Stimulated activated CD4-positive, alpha-beta T cell treated with anti-CD3 and anti-CD28 coated beads, TNF-alpha, amount 100 ng/mL, for 48 hours (primary cell): ENCODE measurements at places on chromosomes 6 and 20.

- peak; percentile 36 for DNase-seq
Observed at GRCh38 chr20:35490736-35491181, 35.4 kb downstream of the CEP250 start.

DNA sequence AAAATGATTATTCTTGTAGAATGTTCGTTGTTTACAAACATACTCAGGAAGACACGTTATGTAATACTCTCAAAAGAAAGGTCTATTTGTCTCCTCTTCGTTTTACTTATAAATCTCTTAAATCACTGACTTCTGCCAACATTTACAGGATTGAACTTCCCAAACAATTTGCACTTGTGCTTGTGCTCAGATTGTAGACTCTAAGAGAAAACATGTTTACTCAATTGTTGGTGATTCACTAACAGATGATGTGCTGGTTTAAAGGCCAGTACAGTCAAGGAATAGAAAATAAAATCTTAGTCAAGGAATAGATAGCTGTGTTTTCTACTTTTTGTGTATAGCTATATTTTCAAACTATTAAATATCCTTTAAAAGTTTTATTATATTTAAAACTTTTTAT is 172.8 kb downstream of the GJA1 start:
- no peak for DNase-seq

DNA sequence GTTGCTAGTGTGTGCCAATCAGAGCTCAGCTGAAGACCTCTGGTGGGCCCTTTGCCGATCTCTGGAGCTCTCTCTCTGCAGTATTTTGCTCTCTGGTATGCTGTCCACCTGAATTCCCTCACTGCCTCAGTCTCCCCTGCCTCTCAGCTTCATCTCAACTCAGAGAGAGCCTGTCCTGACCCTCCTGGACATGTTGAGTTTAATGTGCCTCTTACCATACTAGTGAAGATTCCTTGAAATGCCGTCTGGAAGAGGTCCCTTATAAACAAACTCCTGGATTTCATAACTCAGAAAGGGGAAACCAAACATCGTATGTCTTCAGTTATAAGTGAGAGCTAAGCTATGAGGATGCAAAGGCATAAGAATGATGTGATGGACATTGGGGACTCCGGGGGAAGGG is 231.1 kb upstream of the ZNF217 start:
- no peak for DNase-seq

- DNase-seq = no peak
Observed at GRCh38 chr6:9766240-9766915, 648.5 kb downstream of the TFAP2A start.

DNA sequence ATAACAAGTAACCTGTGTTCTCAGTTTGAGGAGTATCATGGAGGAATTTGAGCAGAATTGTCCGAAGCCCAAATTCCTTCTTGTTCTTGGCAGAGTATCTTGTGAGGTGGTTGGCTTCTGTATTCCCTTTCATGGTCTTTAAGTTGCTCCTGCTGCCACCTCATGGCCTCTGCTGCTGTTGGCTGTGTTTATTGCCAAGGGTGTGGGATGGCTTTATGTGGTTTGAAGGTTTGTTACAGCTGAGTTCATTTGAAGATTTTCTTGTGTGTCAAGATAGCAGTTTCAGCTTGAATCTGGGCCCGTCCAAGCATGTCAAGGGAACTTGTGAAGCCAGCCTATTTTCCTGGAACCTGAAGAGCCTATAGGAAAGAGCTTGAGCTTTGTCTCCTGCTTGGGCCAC is 20.2 kb upstream of the TTK start:
- DNase-seq = no peak

- no peak for DNase-seq
Observed at GRCh38 chr6:156808287-156808686, 31.1 kb downstream of the ARID1B start.

DNA sequence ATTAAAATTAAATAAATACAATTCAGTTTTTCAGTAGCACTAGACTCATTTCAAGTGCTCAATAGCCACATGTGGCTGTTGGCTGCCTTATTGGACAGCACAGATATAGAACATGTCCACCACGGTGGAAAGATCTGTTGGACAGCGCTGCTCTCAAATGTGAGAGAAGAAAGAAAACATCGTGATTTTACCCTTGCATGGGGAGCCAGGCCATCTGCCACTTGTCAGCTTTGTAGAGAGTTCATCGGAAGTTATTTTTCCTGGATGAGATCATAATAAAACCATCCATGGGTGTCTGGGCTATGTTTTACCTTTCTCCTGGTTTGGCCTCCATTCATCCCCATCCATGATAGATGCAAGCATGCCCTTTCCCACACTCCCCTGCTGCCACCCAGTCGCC is 5.8 kb upstream of the KIF3B start:
- DNase-seq = no peak

GRCh38 chr6:22666586-22666985 is 97.2 kb downstream of the HDGFL1 start:
- no peak for DNase-seq

DNA sequence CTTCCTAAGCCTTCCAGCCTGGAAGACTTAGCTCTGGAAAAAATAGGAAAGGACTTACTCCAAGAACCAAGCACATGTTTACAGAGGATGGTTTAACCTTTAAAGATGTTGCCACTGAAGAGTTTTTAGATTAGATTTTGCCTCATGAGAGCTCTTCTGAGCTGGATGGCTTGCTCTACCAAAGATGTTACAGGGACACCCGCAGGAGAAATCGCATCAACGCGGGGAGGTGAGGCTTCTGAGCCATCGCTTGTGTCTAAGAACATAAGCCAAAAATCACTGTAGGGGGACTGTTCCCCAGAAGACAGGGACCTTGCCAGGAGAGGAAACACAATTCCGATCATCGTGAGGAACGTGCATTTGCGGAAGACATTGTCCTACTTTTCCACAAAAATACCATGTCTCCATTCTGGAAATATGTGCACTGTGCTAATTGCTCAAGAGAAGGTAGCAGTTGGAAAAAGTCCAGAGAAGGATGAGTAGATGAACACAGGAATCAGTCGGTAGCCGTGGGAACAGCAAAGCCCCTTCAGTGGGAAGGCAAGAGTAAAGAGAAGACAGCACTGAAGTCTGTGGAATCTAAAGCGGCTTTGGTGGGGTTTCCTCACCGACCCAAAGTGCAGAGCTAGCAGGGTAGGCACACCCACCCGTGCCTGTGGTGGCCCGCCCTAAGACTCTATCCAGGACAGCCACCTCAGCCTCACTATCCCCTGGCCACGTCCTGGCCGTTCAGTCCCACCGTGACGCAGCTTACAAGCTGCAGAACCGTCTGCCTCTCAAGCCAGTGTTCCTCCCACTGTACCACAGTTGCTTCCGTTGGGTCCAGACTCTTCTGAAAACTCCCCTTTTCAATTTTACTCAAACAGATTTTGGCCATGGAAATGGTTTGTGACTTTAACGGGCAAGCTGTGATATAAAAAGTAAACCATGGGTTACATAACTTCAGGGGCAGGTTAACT is 334.8 kb downstream of the NRN1 start:
- DNase-seq = no peak

- DNase-seq = peak; percentile 30
Observed at GRCh38 chr6:150169609-150170008, 26.8 kb downstream of the PPP1R14C start.

DNA sequence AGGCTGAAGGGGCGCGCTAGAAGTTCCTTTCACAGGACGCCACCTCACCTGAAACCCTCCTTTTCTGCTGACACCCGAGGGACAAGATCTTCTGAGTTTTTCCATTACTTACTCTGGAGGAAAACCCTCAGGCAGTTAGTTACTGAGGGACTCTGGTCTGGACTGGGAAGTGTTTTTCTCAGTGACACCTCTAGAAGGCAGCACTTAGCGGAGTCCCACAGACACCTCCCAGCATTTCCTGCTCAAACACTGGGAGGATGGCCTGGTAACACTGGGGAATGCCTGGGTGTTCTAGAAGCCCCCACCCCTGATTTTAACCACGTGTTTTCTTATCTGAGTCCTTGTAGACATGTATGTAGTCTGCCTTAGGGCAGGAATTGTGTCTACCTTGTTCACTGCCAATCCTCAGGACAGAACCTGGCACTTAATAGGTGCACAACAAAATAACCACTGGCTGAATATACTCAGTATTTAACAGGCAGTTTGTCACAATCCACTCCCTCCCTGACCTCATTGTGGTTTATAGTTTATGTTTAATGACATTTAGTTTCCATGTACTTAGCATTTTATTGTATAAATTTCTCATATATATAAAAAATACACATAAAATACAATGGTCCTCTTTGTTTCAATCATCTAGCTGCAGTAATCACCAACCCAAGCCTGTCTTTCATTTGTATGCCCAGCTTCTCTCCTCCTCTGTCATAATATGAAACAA is 4.8 kb downstream of the GSTA3 start:
- no peak for DNase-seq

DNA sequence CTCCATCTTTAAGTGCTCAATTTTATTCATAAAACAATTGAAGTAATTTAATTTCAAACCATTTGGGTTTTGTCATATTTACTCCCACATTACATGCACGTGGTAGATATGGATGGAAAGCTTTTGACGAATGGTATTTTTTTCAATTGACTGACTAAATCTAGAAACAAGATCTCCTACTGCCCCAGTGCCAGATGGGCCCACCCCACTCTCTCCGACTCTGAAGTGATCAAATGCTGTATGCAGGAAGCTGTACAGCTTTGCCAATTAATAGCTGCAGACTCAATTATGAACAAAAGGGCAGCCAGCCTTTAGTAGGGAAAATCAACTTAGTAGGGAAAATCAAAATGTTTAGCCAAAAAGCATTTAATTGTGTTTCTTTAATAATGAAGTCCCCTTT is 46.2 kb downstream of the PACRG start:
- DNase-seq = no peak

GRCh38 chr6:105591053-105591452 is 188.2 kb upstream of the PREP start:
- DNase-seq = no peak

DNA sequence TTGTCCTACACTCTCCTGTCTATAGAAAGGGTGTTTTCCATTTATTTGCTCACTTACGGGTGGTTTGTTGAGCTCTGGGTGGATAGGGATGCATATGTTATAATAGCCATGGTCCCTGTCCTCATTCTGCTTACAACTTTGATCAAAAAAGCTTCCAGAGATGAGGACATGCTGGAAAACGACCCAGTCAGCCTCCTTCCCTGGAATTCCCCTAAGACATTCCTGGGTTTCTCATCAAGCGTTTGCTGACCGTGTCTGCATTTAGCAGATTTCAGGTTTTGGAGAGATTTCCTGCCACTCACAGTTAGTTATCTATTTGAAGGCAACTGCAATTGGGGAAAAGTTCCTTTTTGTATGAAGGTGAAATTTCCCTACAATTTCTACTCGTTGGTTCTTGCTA is 152.8 kb upstream of the AFDN start:
- no peak for DNase-seq

DNA sequence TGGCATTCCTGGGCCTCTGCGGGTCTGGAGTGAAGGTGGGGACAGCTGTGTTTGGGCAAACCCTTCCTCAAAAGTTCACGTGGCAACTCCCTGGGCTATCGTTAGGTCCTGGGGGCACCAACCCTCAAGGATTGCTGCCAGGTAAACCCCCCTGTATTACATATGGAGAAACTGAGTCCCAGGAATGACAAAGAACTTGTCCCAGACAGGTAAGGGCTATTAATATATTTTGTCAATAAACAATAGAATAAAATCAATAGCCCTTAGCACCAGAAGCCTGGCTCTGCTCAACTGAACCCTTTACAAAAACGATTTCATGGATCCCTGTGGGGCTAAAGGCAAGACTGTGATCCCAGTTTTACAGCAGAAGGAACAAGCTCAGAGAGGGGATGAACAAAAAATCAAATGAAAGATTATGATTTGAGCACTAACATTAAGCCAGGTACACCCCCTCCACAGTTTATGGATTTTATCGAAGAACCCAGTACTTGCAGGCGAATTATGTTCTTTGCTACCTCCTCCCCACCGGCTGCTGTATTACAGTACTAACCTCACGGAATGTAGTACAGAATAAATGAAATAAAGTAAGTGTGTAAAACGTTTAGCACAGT is 2.7 kb downstream of the ID1 start:
- DNase-seq = no peak

DNA sequence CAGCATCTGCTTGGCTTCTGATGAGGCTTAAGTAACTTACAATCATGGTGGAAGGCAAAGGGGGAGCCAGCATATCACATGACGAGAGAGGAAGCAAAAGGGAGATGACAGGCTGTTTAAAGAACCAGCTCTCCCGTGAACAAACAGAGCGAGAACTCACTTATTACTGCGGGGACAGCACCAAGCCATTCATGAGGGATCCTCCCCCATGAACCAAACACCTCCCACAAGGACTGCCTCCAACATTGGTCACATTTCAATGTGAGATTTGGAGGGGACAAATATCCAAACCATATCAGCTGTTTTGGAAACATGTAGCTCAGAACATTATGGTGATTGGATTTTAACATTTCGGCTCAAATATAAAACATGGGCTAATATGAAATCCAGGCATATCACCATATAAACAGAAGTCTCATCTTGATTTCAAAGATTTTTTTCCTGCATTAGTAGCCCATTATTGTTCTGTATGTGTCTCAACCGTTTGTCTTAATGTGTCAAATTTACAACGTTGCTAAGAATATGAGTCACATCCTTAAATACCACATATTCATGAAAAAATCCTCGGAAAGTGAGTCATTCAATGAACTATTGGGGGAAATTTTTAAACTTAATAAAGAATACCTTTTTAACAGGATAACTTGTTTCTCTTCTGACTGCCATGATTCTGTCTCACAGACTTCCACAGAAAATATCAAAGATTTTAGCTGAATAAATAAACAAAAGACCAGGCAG is 894.3 kb downstream of the TFAP2A start:
- no peak for DNase-seq

DNA sequence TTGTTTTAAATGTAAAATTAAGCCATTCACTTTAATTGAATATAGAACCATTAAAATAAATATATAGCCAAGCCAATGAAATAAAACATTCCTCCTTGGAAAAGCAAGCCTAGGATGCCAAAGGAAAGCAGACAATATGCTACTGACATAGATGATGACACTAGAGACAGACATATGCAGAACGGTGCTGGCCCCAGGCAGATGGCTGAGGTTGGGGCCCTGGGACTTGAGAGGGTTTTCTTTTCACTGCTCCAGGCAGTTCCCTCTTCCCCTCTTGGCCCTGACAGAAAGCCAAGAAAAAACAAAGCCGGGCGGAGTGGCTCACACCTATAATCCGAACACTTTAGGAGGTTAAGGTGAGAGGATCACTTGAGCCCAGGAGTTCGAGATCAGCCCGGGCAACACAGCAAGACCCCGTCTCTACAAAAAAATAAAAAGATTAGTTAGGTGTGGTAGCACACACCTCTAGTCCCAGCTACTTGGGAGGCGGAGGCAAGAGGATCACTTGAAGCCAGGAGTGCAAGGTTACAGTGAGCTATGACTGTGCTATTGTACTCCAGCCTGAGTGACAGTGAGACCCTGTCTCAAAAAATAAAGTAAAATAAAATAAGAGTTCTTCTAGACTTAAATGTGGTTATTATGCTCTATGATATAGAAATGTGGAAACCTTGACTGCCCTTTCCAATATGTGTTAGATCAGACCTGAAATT is 31.2 kb downstream of the FASTKD5 start:
- DNase-seq = no peak
